Right ventricle myocardium superior (tissue), 1 donor: ENCODE measurements at places on chromosomes 1 and 21.

- no peak for DNase-seq
Measured at GRCh38 chr1:41608211-41608610, 123.7 kb upstream of the EDN2 start.

DNA sequence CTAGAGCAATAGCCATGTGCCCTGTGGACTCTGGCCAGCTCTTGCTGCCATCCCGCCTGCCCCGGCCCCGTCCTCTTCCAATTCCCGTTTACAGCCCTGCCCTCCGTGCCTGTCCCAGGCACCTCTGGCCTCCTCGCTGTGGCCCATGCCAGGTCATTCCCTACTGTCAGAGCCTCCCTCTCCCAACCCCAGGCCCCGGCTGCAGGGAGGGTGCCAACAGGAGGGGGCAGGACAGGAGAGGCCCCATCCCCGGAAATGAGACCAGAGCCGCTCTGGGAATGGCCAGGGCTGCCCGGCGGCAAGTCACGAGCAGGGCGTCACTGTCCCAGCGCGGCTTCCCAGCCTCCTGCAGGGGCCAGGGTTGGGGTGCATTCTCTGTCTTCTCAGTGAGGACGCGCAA, 23.5 kb upstream of the TSPEAR start:
- DNase-seq, result no peak

- peak; percentile 65 for DNase-seq
Measured at GRCh38 chr21:45364468-45365185, 40.3 kb upstream of the COL18A1 start.

DNA sequence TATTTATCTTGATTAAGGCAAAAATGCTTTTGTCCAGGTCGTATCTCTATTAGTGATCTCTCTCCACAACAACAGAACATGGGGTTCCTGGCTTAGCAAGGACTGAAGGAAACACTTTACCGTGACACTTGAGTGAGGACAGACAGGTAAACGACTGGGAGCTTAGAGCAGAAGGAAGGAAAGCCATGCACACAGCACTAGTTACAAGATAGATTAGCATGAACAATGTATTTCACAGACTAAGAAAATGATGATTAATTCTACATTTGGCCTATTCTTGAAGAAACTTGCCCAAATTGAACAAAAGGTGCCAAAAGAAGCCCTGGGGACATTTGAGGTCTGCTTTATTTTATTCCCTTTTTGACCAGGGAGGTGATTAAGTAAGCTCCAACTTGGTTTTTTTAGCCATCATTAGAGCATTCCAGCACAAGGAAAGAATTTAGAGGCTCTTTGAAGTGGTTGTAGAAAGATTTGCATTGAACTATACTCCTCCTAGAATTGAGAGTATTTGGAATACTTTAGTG, 248.5 kb downstream of the USP25 start:
- DNase-seq, result no peak

- no peak for DNase-seq
Measured at GRCh38 chr1:36881068-36881405, 153.3 kb downstream of the GRIK3 start.

DNA sequence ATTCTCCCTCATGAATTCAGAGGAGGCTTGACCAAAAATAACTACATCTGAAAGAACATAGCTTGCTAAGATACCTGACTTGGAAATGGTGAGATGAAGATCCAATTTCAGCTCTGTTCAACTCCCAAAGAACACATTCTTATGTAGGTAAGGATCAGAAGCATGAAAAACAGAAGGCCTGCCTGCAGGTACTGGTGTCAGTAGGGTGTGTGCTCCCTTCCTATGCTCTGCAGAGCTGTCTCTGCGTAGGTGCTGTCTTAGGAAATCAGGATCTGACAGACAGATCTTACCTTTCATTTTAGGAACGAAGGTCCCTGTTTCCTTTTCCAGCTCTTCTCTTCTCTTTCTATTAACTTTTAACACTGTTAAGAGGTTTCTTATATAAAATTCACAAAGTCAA, 5.6 kb upstream of the OR6K2 start:
- DNase-seq, result no peak

DNA sequence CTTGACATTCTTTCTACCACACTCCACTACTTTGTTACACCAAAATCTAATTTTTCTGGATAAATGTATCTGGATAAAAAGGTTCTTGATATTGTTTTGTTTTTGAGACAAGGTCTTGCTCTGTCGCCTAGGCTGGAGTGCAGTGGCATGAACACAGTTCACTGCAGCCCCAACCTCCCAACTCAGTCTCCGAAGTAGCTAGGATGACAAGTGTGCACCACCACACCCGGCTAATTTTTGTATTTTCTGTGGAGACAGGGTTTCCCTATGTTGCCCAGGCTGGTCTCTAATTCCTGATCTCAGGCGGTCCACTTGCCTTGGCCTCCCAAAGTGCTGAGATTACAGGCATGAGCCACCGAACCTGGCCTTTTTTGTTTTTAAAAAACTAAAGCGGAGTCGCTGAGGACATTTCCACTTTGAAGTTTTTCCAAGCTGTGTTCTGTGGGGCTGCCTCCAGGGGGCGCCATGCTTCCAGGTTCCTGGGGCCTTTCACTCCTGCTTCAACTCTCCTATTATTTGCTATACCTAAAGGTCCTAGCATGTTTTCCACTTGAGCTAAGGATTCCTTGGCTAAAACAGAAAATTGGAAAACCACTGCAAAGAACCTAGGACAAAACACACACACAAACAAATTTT, 14.1 kb upstream of the NCMAP start:
- no peak for DNase-seq

GRCh38 chr1:209769171-209769904, 13.5 kb downstream of the TRAF3IP3 start:
- peak; percentile 86 for DNase-seq

DNA sequence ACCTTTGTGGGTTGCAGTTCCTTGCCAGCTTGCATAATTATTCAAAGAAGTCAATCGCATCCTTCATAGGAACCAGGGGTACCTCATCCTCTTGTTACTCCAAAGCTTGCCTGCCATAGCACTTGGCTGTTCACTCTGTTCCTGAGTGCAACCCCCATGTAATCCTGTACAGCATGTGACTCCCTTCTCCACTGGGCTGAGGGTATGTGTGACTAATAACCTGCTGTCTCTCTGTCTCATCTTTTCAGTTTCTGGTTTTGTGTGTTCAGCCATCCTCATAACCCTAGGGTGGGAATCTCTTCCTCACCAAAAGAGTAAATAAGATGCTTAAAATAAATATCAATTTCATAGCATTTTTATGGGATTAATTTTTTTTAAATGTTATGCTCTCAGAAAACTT, 351.9 kb downstream of the S1PR1 start:
- DNase-seq, result no peak

DNA sequence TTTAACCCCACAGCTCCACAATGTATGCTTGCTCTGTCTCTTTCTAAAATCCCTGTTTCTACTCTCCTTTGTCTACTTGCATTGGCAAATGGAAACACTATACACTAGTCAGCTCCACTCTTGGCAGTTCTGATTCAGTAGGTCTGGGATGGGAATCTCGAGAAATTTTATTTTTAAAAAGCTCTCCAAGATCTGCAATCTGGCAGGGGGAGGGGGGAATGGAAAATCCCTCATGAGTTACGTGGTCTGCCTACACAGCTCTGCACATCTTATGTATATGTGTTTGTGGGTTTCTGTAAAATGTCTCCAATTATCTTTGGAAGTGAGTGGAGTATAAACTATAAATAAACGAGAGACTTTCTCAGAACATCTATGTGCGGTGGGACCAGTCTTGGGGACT, 9.9 kb upstream of the GALNT2 start:
- DNase-seq, result no peak

GRCh38 chr1:29523576-29523975, 287.3 kb downstream of the PTPRU start:
- no peak for DNase-seq

GRCh38 chr1:83813576-83813975, 185.4 kb downstream of the TTLL7 start:
- DNase-seq, result no peak

DNA sequence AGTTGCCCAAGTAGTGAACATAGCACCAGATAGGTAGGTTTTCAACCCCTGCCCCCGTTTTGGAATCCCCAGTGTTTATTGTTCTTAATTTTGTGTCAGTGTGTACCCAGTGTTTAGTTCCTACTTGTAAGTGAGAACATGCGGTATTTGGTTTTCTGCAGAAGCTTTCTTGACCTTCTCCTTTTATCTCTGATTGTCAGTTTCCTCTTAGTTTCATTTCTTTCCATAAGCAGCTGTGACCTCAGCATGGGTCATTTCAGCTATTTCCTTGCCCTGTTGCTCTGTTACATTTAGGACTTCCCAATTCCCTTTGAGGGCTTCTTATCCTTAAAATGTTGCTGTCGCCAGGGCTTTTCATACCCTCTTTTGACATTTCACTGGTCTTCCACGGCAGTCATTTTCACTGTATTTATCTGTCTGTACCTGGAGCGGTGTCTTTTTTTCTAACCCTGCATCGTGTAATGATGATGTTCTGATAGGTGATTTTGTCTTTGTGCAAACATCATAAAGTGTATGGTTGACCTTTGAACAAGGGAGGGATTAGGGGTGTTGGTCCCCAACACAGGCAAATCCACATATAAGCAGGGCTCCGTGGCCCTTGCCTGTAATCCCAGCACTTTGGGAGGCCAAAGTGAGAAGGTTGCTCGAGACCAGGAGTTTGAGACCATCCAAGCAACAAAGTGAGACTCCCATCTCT, 15.0 kb downstream of the ITSN1 start:
- no peak for DNase-seq

- no peak for DNase-seq
Measured at GRCh38 chr1:63950023-63950422, 176.2 kb downstream of the ROR1 start.

DNA sequence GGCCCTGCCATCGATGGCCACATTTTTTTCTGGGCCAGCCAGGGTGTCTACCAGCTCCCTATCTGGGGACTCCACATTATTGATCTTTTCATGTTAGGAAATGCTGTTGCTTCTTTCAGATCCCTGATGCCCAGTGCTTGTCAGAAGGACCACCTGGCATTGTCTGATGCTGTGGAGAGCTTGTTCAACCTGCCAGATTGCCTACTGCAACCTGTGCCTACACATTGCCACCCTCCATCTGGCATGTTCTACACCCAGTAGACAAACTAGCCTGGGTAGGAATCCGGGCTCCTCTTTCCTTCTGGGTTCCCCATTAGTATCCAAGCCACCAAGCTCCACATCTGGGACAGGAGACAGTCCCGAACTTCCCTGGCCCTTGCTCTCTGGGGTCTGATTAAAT, 274.0 kb upstream of the KIAA0040 start:
- no peak for DNase-seq

GRCh38 chr1:25569597-25570396, 26.4 kb downstream of the LDLRAP1 start:
- no peak for DNase-seq

DNA sequence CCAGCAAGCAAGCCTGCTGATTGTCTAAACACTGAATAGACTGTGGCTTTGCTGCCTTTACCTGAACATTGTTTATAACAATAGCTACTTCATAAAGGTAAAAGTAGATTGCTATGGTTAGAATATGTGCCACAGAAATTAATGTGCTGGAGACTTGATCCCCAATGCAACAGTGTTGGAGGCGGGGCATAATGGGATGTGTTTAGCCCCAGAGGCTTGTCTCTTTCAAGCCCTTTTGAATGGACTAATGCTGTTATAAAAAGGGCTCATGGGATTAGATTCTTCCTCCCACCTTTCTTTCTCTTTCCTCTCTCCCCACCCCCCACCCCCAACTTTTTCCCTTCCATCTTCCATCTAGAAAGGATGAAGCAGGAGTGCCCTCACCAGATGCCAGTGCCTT, 80.2 kb upstream of the PPP2R5A start:
- DNase-seq, result no peak

DNA sequence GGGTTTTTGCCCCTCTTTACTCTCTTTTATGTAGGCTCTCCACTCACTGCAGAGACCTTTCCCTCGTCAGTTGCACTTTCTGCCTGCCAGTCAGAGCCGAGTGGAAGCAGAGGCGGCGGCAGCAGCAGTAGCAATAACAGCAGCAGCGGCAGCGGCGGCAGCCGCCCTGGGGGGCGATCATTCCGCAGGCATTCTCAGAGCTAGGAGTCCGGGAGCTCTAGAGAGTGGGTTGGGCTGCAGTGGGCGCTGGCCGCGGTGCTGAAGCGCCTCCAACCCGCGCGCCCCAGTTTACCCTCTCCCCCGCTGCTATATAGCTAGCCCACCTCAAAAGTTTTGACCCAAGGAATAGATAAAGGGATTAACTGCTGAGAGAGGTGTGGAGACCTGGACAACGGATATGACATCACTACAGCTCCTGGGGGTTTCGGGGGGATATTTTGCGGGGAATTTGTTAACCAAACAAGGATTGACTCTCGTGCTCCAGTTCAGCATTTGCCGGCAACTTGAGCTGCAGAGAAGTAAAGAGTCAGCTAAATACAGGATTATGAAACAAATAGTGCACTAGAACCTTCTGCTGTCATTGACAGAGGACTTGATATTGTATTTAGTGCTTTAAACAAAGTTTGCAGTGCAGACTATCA, at the start of gene OLFM3:
OLFM3 (minus strand) TSS at position 102 of the 641 bp plus-strand sequence.
- peak; percentile 39 for DNase-seq

DNA sequence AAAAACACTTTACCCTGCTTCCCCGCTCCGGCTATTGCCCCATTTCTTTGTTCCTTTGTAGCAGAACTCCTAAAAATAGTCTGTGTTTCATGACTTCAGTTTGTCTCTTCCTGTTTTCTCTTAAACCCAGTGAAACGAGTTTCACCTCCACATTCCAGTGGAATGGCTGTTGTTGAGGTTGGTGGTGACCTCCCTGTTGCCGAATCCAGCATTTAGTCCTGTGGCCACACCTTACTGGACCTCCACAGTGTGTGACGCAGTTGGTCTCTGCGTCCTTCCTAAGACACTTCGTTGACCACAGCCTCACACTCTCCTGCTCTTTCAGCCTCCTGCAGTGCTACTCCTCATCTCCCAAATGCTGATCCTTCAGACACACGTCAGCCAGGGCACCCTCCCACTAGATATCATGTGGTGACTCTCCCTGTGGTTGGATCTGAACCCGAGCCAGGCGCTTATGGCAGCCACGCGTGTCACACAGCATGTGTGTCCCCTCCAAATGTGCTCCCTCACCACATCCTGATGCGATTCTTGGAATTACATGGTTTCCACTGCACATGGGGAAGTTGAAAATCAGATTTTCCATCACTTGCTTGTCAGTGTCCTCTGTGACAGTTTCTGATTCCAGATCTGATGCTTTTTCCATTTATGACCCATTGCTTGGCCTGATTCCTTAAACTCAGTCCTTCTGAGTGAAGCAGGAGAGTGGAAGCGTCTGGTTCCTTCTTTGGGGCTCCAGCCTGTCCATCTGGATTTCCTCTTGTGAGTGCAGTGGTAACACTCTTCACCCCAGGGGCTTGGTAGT, 99.1 kb upstream of the ARTN start:
- no peak for DNase-seq

GRCh38 chr1:143720087-143721023, 251.4 kb downstream of the FAM72C start:
- peak; percentile 53 for DNase-seq

GRCh38 chr1:93821423-93822144, 57.4 kb downstream of the DNTTIP2 start:
- DNase-seq, result no peak

DNA sequence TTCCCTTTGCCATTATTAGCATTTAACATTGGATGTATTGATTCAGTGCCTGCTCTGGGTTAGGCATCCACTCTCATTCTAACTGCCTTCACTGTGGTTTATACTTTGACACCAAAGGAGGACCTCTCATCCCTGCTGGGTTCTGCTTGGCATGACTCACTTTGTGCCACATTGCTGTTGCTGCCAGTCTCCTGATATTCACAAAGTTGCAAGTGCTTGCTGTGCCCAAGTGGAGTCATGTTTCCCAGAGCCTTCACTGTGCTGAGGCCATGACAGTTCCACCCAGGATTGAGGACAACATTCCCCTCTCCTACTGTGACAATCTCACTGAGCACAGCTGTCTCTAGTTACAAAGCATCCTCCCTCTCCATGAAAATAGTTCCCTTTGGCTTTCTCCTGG, 519.9 kb upstream of the USP24 start:
- no peak for DNase-seq
